NCI-H1930 (cell line): ENCODE measurements at places on chromosomes 1 and 21.

GRCh38 chr1:17668624-17669175 is 86.4 kb upstream of the ACTL8 start:
- DNase-seq = no peak

GRCh38 chr1:36645867-36646266 is 163.2 kb upstream of the CSF3R start:
- no peak for DNase-seq

DNA sequence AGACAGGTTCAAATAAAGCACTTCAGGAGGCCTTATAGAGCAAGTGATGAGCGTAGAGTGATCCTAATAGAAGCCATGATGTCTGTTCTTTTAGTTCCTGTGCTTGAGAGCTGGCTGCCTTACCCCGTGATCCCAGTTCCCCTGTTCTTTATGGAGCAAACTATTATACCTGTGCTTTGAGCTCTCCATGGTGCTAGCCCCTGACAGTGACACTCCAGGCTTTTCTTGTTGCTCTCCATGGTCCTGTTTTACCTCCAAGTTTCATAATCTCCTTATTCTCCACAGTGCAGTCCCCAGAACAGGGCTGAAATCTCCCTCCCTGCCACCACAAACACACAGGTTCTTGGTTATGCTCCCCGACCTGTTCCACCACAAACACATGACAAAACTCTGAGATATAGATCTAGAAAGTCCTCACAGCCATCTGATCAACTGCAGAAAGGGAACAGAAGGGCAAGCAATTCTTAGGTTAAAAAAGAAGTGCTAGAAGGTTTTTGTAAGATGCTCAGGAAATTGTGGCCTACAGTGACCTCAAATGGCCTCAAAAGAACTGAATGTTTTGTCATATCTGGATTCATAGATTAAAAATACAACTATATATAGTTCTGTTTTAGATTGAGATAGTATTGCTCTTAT is 6.0 kb downstream of the CADM3 start:
- no peak for DNase-seq

DNA sequence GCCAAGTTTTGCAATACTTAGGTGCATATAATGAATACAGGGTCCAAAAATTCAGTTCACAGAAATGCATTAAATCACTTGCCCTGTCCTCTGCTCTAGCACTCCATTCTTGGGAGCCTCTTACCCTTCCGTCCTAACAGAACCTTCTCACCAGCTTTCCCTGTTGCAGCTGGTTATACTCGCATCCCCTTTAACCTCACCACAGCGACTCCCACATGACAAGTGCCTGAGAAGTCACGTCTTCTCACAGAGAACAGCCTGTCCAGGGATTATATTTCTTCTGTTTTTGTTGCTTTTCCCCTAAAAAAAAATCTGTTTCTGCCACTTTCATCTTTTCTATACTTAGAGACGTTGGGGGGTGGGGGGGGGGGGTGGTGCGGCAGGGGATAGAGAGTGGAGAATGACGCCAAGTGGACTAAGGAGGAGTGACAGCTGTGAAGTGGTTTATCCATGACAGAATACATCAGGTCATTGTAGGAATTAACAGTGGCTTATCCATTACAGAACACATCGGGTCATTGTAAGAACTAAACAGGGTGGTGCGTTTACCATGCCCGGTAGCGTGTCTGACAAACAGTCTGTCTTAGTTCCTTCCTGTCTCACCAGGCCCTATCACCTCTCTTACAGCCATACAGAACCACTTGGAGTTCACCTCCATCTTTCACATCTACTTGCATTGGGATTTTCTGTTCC is 117.6 kb downstream of the UBE2U start:
- DNase-seq = no peak

DNA sequence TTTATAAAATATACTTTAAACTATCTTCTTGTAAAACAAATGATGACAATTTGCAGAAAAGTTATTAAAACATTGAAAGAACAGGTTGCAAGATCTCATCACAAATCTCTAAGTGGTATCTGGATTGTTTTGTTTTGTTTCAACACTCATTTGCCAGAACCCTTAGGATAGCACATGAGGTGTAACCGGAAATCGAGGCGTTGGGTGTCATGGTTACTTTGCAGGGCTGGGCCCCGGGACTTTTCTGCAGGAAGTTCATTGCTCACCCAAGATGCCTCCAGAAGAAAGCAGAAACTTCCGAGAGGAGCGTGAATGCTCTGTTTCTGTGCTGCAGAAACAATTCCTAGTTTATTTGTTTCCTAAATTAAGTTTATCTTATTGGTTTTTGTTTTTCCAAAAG is 2.5 kb downstream of the DISC1 start:
- no peak for DNase-seq

- DNase-seq = no peak
Observed at GRCh38 chr1:17488995-17489767, 49.7 kb upstream of the RCC2 start.

DNA sequence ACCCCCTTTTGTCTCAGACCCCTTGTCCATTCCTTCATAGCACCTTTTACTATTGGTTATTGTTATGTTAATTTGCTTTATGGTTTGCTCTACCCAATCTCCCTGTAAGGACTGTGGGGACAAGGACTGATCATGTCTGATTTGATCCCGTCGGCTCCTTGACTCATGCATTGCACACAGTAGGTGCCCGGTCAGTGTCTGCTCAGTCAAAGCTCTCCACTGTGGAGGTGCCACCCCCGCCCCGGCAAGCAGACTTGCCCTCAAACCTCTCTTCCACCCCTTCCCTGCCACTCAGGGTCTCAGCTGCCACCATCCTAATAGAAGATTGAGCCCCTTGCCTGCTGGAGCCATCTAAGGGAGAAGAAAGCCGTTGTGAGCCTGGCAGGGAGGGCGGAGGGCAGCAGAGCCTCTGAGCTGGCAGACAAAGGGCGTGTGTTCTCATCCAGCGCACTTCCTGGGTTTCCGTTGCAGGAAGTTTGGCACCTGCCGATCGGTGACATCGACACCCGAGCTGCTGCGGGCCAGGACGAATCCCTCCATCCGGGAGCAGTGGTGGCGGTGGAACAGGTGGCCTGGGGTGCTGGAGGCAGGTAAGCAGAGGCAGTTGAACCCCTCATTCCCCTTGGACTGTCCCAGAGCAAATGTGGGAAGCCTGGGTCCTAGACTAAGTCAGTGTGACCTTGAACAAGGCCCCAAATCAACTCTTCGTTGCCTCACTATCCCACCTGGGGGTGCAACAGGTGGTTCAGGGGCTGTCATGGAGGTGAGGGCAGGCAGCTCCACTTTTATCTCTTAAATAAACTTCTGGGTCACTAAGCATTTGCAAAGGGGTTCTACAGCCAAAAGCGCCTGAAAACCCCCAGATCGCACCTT is 2.2 kb upstream of the FBLIM1 start:
- no peak for DNase-seq

GRCh38 chr1:167713330-167714081 is 8.3 kb upstream of the MPZL1 start:
- no peak for DNase-seq

- no peak for DNase-seq
Observed at GRCh38 chr1:7471836-7472235, 299.3 kb upstream of the VAMP3 start.

GRCh38 chr1:29344336-29344735 is 108.0 kb downstream of the PTPRU start:
- no peak for DNase-seq
